ENCODE measurements at places on chromosomes 6 and 20.

- DNase-seq = no peak
Observed at GRCh38 chr6:168347615-168348014, 28.0 kb upstream of the DACT2 start.

GRCh38 chr20:54140927-54141566 is 32.7 kb downstream of the CYP24A1 start:
- DNase-seq = peak; percentile 77

DNA sequence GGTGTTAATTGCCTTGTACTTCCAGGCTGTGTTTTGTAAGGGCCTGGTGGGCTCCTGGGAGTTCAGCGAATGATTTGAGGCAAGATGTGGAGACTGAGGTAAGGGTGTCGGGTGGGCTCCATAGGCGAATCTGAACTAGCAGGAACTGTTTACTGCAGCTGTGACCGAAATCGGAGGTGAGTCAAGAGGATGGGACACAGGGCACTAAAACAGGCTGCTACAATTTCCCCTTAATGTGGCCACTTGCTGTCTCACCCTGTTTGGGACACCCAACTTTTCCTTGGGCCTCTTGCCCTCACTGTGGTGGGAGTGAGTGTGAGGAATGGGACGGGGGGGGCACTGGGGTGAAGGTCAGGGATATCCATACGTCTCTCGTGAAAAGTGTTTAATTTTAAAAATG is 53.9 kb upstream of the MCUR1 start:
- DNase-seq = no peak

DNA sequence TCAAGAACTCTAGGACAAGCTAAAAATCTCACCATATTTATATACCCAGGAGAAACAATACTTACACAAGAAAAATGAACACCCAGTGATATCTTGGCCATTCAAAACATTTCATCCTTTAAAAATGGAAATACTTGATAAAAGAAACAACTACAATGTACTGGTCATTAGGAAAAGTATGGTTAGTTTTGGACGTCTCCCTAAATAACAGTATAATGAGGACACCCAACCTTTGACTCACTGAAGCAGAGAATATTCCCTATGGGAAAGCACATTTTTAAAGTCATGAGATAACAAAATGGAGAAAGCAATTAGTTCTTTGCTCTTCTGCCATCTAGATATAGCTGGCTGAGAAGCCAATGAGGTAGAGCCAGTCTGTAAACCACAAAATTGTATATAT is 164.4 kb downstream of the TBX18 start:
- DNase-seq = no peak

DNA sequence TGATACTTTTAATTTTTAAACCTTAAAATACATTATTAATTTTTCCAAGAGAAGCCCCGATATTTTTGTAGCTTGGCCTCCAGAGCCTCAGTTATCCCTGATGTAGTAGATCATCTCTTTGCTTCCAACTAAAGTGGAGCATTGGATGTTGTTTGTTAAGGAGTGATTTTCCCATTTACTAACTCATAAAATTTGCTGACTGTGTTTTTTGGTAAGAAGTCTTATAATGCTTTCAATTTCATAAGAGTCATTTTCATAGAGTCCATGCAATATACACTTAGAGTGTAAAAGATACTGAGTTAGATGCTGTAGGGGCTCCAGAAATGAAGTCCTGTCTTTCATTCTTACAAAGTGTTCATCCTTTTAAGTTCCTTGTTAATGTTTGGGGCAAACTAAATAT is 46.8 kb downstream of the CDKAL1 start:
- no peak for DNase-seq

DNA sequence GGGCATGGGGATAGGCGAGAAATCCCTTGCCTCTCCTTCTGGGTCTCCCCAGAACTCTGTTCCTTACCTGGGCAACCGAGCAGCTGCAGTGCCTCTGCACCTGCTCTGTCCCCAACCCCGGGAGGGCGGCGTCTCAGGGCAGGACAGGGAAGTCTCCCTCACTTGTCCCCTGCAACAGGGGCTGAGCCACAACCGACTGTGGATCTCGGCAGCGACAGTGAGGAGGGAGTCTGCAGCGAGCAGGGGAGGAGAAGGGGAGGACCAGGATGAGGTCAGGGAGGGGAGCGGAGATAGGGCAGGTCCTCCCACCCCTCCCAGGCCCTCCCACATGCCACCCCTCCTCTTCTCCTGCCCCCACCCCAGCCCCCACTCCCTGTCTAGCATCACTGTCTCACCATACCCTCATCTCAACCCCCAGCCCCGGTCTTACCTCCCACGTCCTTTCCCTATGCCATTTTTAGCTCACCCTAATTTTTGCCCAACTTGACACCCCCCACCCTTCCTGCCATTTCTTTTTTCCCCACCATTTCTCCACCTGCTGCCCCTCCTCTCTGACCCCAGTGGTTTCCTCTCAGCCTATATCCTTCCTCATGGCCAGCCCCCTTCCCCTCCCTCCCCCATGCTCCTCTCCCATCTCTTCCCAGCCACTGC is at the start of gene TNXB:
TSS of gene TNXB (minus strand) at position 225 of the 651 bp plus-strand sequence. CDS start 11,140 bp downstream, outside the sequence.
- DNase-seq = no peak

DNA sequence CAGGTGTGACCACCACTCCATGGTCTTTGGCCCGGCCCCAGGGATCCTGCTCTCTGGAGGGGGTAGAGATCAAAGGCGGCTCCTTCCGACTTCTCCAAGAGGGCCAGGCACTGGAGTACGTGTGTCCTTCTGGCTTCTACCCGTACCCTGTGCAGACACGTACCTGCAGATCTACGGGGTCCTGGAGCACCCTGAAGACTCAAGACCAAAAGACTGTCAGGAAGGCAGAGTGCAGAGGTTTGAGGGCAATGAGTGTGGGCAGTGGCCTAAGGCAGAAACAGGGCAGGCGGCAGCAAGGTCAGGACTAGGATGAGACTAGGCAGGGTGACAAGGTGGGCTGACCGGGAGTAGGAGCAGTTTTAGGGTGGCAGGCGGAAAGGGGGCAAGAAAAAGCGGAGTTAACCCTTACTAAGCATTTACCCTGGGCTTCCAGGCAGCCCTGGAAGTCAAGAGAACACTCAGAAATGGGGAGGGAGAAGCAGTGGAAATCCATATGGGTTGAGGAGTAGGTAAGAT is 533 bp downstream of the CFB start:
- no peak for DNase-seq

DNA sequence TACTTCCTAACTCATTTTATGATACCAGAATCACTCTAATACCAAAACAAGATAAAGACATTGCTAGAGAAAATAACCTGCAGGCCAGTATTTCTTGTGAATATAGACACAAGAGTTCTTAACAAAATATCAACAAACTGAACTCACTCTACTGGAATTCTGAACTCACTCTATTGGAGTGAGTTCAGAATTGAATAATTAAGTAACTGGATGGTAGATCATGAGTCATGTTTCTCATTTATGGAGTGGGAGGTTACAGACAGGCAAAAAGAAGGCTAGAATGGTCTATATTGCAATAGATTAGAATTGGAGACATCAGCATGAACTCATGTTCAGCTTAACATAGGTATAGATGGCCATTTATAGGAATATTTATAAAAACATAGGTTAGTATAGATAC is 26.6 kb upstream of the C6orf58 start:
- no peak for DNase-seq

DNA sequence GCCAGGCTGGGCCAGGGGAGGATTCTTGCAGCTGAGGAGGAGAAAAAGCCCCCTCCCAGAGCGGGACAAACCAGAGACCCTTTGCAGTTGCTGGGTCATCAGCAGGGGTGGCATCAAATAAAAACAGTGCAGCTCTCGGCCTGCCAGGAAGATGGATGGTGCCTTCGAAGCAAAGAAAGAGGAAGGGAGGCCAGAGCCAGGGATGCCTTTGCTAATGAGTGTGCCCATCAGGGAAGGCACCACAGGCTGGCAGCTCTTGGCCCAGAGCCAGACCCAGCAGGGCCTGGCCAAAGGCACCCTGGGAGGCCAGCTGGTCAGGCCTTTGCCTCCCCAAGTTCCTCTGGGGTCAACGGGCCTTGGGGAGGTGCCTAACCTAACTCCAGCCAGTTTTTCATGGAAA is 26.3 kb upstream of the ZNF318 start:
- no peak for DNase-seq

DNA sequence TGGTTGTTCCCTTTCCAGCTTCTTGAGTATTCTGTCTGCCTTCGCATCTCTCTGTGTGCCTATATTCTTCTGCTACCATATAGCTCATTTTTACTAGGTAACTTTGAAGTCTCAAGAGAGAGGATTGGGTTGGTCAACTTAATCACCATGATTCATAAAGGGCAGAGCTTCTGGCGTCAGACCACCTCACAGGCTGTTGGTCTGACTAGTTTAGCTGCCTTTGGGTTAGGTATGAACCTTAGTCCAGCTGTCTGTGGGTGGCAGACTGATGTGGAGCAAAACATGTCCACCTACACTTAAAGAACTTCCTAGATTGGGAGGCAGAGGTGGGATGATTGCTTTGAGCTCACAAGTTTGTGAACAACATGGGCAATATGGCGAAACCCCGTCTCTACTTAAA is 192.2 kb upstream of the SGK1 start:
- no peak for DNase-seq

DNA sequence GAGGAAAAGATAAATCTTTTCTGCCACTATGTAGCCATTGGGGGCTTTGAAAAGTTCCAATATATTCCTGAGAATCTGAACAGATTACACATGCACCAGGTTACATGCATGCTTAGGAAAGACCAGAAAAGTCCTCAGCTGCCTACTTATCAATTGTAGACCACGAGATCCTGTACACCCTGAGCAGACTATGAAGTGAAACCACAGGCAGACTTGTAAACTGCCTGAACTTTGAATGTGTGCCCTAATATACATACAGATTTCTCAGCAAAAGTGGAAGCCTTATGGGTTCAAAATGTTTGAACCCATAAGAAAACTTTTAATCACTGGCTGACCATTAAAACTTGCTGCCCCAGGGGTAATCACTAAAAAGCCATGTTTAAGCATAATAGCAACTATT is 273.5 kb upstream of the RUNX2 start:
- DNase-seq = no peak

- no peak for DNase-seq
Observed at GRCh38 chr6:138492113-138492512, 7.2 kb downstream of the NHSL1 start.

DNA sequence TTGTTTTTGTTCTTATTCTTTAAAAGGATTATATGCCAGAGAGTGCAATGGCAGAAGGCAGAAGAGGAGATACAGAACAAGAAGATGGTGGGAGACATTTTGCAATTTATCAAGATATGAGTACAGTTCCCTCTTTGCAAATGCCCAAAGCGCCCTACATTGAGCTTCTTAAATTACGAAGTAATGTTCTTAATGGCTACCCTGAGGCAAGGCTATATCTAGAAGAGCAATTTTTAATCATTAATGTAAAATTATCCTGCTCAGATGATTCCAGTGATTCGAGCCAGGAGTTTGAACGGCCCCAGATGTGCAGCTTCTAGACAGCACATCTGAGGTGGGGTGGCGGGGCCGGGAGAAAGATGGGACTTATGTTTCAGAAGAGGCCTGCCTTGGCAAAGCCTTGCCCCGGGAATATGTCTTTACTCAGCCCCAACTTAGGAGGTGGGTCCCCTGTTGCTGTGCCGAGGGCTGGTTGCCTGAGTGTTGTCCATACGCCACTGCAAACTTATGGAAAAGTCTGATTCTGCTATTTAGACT is 84.9 kb upstream of the MLN start:
- no peak for DNase-seq

DNA sequence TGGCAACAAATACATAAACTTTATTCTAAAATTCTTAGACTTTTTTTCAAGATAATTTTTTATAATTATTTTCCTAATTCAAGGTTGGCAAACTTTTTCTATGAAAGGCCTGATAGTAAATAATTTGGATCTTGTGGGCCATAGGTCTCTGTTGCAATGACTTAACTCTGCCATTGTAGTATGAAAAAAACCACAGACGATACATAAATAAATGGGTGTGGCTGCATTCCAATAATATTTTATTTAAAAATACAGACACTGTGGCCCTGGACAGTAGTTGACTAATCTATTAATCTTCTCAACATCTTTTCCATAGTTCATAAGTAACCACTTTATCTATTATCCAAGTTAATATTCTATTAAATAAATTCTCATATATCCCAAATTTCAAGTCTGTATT is 281.1 kb downstream of the SYNE1 start:
- DNase-seq = no peak

- DNase-seq = no peak
Observed at GRCh38 chr20:32764005-32764960, 2.1 kb downstream of the DNMT3B start.

DNA sequence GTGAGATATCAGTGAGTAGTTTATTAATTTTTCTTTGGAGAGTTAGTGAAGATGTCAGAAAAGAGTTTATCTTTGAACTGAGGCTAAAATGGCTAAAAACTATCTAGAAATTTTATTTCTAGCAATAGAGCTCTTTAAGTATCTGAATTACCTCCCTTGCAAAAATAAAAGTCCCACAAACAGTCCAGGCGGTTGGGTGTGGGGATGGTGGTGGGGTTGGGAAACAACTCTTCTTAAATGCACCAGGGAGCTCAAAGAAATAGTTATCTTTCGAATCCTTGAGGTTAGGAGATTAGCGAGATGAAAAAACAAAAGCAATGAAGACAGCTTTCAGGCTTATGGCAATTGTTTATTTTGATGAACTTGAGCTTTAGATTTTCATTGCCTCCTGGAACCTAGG is 1299.1 kb upstream of the ADGRB3 start:
- DNase-seq = no peak

DNA sequence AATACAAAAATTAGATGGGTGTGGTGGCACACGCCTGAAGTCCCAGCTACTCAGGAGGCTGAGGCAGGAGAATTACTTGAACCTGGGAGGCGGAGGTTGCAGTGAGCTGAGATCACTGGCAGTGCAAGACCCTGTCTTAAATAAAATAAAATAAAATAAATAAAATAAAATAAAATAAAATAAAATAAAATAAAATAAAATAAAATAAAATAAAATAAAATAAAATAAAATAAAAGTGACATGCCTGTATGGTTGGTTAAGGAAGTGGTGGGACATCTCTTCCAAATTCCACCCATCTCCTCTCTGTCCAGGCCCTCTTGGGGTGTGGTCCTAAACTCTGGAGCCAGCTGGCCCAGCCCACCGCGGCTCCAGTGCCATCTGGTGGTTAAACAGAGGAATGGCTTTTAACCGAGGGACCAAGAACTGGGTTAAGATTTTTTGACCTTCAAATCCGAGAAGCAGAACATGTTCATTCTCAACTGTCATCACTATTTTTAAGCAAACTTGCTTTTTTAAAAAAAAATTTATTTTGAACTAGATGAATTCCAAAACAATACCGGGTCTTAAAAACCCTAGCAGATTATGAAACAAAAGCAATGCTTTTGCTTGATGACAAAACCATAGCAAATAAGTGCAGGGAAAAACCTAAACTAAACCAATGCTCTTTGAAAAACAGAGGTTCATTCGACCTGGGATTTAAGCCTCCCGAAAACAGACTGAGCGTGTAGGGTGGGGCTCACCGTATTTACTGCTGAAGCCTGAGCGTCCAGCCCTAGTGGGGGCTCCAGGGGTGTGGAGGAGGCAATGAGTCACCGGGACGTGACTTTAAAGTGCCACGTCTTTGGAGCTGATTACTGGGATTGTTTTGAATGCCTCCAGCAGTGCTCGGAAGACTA is 68.8 kb downstream of the CDC5L start:
- DNase-seq = peak; percentile 83

GRCh38 chr6:51675922-51676275 is 411.5 kb downstream of the PKHD1 start:
- no peak for DNase-seq

All from urothelium cell line (cell line).